ENCODE measurements at places on chromosomes 16 and 17. TPM values are rescaled to one million over a fixed set of nuclear protein-coding genes. Genes with fewer than 3 reads are reported as not detected.
A peak's percentile ranks its signal among the peaks of the same experiment; 100 is the strongest.

Gene COA3
- 59.8 TPM for total RNA-seq

Gene KCNG4
- not detected for total RNA-seq

Gene RAPGEFL1
- 11.1 TPM for total RNA-seq

Gene DNAAF1
- total RNA-seq: not detected

Gene BEAN1
- total RNA-seq: 0.38 TPM

Gene NAT9
- total RNA-seq: 64.5 TPM

Gene CCDC78
- 1.6 TPM for total RNA-seq

Gene ADAM11
- total RNA-seq: 0.53 TPM

Gene KRTAP4-4
- not detected for total RNA-seq

DNA sequence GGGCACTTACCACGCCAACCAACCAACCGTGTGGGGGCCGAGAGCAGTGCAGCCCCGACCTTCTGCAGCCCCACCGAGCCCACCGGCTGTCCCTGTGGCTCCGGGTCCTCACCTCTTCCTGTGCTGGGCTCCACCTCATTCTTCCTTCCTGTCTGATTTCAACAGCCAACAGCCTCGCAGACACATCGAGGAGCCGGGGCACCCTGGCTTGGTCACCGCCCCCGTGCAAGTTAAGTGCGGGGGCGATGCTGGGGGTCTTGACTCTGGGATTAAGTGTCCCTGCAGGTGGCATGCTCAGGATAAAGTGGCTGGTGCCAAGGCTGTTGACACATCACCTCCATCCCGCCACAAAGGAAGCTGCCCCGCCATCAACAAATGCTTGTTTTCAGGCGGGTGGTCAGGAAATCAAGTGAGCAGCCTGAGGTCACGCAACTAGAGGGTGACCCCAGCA, at the start of gene NLRC3:
NLRC3 (minus strand) TSS at position 102 of the 451 bp plus-strand sequence. CDS start 12,367 bp downstream, outside the sequence.
- DNase-seq: no peak

- DNase-seq: no peak
Measured at GRCh38 chr17:33002246-33002645, 10.6 kb downstream of the SPACA3 start.

- DNase-seq: no peak
Measured at GRCh38 chr16:68470461-68471150, 22.3 kb upstream of the SMPD3 start.

- no peak for DNase-seq
Measured at GRCh38 chr16:81657781-81658180, 121.3 kb upstream of the PLCG2 start.

- DNase-seq: no peak
Measured at GRCh38 chr16:81443688-81444447, 740 bp upstream of the CMIP start.

GRCh38 chr16:15553313-15554088, 89.5 kb downstream of the MARF1 start:
- peak; percentile 13 for DNase-seq

DNA sequence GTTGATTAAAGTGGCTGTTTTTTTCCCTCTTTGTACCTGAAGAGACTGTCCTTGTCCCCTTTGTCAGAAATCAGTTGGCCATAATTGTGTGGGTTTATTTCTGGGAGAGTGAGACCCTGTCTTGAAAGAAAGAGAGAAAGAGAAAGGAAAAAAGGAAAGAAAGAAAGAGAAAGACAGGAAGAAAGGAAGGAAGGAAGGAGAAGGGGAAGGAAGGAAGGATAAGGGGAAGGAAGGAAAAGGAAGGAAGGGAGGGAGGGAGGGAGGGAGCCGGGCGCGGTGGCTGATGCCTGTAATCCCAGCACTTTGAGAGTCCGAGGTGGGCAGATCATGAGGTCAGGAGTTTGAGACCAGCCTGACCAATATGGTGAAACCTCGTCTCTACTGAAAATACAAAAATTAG, 6.8 kb upstream of the EVPLL start:
- DNase-seq: no peak

DNA sequence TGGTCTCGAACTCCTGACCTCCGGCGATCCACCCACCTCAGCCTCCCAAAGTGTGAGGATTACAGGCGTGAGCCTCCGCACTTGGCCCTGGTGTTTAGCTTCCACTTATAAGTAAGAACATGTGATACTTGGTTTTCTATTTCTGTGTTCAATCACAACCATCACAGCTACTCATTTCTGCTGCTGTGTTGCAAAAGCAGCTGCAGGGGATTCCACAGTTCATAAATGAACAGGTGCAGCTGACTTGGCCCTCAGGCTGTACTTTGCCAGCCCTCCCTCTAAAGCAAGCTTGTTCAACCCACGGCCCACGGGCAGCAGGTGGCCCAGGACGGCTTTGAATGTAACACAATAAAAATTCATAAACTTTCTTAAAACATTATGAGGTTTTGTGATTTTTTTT, 79.2 kb downstream of the SLC39A11 start:
- DNase-seq: no peak

- DNase-seq: peak; percentile 87
Measured at GRCh38 chr16:75555213-75555706, 792 bp downstream of the TMEM231 start.

GRCh38 chr16:65967376-65967775, 399.1 kb upstream of the CDH5 start:
- no peak for DNase-seq

DNA sequence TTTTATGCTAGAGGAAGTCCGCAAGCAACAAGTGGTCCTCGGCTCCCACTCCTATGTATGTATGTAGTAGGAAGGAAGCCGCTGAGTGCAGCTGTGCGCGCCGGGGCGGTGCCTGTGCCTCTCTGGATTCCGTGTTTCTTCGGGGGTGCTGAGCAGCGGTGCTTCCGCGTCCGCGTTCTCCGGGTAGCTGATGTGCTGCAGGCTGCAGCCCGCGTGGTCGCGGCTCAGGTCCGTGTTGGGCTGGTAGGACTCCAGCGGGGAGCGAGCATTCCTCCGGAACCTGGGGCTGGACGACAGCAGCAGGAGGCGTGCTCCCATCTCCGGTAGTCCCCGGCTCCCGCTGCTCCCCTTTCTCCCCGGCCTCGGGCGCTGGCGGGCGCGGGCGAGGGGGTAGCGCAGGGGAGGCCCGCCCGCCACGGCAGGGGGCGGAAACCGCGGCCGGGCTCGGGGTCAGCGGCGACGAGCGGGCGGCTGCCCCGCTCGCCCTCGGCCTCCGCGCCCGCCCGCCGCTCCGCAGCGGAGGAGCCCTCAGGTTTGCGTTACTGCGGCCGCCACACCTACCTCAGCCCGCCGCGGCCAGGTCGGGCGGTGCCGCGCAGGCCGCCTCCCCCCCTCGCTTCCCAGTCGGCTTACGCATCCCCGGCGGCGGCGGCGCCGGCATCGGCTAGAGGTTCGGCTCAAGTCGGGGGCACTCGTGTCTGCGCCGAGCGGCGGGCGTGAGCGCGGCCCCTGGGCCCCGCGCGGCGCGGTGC, 487 bp downstream of the C17orf67 start:
- peak; percentile 63 for DNase-seq

DNA sequence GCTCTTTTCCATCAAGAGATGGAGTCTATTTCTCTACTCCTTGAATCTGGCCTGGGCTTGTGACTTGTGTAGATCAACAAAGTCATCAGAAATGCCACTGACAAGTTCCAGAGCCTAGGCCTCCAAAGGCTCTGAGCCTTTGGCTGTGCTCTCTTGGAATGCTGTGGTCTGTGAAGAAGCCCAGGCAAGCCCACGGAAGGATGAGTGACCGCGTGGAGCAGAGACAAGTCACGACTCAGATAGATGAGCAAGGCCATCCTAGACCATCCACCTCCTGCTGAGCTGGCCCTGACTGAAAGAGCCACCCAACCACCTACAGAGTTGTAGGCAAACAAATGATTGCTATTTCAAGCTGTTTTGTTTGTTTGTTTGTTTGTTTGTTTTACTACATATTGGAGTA, 11.6 kb upstream of the ICAM2 start:
- peak; percentile 60 for DNase-seq

DNA sequence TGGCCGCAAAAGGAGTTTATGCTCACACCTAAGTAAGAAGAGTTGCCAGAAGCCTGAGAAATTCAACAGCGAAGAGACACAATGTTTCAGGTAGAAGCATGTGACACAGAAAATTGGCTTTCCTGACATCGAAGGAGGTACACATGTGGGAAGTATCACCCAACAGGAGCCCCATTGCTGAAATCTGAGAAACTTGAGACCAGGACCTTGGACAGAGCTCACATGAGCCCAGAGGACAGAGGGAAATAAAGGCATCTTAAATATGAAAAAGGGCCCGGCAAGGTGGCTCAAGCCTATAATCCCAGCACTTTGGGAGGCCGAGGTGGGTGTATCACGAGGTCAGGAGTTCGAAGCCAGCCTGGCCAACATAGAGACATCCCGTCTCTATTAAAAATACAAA, 304.1 kb upstream of the C16orf82 start:
- no peak for DNase-seq

DNA sequence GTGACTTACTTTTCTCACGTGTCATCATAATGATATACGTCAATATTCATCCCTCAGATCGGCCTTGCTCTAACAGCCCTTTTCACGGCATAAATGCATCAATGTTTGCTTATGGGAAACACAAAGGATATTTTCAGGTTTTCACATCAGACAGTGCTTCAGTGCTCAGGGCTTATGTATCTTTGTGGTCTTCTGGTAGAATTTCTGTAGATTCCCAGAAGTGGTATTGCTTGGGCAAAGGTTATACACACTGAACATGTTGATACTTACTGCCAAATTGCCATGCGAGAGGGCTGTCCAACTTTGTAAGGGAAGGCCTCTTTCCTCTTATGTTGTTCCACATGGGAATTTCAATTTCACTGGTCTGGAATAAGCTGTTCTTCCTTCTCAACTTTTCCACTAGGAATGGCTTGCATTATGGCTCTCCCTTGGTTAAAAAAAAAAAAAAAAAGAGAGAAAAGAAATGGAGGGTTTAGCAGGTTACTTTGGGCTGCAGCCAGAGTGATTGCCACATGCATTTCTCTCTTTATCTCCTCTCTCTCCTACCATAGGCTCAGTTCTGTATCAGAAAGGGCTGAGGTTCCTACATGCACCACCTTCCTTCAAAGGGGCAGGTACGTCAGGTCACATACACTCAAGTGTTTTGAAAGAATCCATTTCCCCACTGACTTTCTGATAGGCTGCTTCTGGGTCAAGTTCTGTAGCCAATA, 19.3 kb downstream of the DHODH start:
- no peak for DNase-seq

- DNase-seq: no peak
Measured at GRCh38 chr17:20823905-20824304, 218.9 kb downstream of the USP22 start.

- no peak for DNase-seq
Measured at GRCh38 chr17:60386147-60387058, 5.5 kb downstream of the USP32 start.

DNA sequence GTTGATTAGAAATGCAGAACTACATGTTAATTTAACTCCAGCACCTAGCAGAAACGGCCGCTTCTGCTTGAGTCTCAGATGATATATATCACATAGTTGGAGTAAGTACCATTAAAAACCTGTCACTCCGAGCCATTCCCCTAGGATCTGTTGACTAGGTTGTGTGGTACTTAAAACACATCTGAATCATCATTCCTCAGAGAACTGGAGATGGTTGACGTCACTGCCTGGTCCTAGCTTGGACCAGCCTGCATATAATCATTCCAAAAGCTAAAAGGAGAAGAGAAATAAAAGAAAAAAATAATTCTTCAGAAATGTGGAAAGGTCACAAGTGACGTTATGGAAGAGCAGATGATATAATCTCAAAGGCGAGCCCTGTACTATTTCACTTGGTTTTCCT, 31.3 kb upstream of the RASL10B start:
- no peak for DNase-seq

- DNase-seq: peak; percentile 40
Measured at GRCh38 chr17:69269131-69269998, 40.7 kb upstream of the ABCA10 start.

DNA sequence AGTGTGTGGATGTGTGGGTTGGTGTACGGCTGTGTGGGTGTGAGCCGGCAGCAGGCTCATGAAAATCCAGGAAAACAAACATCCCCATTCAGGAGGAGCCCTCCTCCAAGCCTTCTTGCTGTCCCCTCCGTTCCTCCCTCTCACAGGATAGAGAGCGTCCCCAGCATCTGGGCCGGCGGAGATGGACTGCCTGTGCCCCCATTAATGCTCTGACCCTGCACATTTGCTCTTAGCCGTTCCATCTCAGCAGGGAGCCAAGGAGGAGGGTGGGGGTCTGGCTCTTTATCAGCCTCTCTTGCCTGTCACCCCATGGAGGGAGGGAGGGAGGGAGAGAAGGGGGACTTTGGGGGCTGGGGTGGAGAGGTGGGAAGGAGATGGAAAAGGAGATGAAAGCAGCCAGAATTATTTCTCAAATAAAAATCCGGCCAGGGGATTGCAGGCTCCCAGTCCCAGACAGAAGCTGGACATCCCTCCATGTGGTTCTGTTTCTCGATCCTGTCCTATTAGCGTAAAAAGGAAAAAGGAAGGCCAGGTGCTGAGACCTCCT, 240.0 kb upstream of the ZFHX3 start:
- DNase-seq: no peak

- DNase-seq: no peak
Measured at GRCh38 chr16:3007957-3008689, 4.6 kb upstream of the CLDN9 start.

DNA sequence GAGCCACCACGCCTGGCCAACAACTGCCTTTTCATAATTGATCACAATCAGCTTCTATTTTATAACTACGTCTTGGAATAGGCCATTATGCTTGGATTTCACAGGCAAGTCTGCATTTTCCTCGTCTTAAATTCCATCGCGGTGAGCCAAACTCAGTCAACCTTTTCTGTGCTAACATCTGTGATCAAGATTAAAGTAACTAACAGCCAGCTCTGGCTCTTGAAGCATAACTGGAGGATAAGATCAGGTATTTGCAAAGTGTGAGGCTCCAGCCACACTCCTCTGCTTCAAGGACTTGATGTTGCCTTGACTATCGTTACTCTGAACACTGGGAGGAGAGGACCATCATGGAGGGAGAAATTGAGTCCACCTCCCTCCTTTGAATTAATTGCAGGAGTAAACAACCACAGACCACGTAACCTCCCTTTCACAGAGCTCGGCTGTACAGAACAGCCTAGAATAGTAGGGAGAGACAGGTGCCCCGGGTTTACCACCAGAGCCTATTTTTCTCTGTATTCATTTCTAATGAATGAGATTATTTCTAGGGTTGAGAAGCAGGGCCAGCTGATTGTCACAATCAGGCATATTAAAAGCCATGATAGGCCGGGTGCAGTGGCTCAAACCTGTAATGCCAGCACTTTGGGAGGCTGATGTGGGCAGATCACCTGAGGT, 143.0 kb downstream of the XYLT1 start:
- no peak for DNase-seq
